Body of pancreas (tissue), 4 donors: ENCODE measurements at places on chromosomes 4 and X. TPM values are rescaled to one million over a fixed set of nuclear protein-coding genes. Genes with fewer than 3 reads are reported as not detected.
A peak's percentile ranks its signal among the peaks of the same experiment; 100 is the strongest.

Gene MTCP1
- 2.6 TPM for total RNA-seq

Gene KIT
- total RNA-seq: 4.0 TPM

Gene DGAT2L6
- not detected for total RNA-seq

Gene PASD1
- not detected for total RNA-seq

- no peak for DNase-seq
Measured at GRCh38 chrX:46117234-46117633, 428.0 kb downstream of the ZNF674 start.

DNA sequence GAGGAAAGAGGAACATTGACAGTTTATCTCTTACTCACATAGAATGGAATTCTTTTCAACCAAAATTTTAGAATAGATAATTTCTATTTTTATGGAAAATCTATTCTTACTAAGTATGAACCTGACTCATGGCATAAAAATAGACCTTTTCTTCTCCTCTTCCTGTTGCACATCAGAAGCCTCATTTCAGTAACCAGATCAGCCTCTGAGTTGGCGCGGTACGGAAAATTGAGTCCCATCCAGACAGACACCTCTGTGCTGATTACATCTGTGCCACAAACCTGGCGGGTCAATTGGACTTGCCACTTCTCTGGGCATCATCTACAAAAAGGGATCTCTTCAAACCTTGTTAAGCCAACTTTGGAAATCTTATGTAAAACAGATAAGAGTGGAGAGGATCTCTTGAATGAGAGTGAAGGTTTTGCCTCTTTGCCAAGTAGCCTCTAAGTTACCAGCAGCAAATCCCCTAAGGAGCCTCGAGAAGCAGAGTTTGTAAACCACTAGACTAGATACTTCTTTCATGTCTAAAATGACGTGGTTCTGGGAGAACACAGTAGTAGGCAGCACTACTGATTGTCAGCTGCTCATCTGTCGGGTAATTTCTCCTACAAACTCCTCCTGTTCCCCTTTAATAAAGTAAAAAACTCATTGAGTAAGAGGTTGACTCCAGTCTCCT, 37.4 kb downstream of the TENM3 start:
- no peak for DNase-seq

GRCh38 chr4:185734214-185734613, 77.8 kb downstream of the SORBS2 start:
- no peak for DNase-seq

DNA sequence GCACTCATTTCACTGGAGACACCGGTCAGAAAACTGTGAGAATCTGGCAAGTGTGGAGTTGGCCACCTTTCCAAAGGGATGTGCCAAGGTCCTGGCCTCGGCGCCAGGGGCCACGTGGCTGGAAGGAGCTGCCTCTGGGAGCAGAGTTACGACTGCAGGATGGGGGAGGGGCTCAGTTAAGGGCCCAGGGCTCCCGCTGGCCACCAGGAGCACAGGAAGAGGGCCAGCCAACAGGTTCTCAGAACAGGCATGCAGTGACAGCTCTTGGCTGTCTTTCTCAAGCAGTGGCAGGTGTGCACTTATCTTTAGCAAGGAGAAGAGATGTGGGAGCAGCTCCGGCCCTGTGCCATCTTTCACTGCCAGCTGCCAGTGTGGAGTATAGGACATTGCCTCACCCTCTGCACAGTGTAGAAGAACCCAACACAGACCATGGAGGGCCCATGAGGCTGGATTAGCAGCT, 115.9 kb upstream of the RBPJ start:
- peak; percentile 97 for DNase-seq

GRCh38 chr4:42768125-42768748, 111.3 kb upstream of the ATP8A1 start:
- no peak for DNase-seq

DNA sequence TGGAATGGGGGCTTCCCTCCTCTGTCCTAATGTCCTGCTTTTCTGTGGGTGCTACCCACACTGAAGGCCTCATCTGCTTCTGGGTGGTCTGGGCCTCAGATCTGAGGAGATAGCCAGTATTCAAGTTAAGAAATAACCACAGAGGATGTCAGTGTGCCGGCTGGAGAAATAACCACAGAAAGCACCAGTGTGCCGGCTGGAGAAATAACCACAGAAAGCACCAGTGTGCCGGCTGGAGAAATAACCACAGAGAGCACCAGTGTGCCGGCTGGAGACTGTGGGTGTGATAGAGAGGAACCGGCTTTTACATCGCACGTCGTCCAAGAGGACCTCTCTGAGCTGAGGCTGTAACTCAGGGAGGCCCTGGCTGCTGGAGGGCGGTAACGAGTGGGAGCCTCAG, 65.7 kb upstream of the PSAPL1 start:
- DNase-seq: no peak

DNA sequence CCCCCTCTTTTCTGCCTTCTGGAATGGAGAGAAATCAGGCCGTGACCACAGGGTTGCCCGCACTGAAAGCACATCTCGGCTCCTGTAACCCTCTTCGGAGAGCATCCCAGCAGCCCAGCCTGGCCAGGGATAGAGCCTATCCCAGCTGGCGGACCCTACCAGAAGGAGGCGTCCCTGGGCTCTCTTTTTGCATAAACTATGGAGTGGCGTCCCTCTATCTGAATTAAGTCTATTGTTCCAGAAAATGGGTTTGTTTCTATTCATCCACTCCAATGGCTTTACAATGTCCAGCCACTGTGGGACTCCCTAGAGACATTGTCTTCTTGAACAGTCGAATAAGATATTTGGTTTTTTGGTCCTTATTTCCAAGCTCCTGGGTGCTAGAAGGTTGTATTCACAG, 689 bp upstream of the NHSL2 start:
- DNase-seq: no peak

- no peak for DNase-seq
Measured at GRCh38 chrX:129534816-129535578, 5.1 kb upstream of the OCRL start.

DNA sequence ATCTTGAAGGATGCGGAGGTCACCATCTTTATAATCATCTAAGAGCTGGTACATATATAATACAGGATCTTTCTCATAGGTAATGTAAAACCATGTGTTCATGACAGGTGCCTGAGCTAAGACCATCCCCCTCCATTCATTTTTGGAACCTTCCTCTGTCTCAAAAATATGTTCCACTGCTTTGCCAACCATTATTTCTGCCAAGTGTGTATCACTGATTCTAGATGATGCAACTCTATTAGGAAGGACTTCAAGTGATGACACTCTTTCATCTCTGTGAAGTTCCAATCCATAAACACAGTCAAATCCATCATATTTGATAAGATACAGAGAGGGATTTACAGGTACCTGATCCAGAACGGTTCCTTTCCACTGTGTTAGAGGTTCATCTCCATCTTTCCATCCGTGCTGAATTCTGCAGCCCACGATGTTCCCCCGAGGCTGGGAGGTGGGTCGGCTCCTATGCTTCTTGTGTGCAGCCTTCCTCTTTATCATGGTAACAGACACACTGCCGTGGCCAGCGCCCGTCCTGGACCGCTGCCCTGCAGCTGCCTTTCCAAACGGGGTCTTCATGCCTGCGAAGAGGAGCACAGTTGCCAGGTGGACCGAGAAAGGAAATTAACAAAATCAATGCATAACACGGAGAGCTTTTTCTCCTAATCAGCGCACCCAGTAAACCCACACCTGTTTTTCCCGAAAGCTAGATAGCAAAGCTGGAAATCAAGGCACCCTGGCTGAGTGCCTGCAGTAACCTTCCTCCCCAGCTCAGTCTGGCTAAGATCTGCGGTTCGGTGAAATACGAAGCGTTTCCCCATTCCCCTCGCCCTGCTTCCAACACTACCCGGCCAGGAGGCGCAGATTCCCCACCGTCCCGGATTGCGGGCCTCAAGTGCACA, 718 bp downstream of the SPIN3 start:
- no peak for DNase-seq
